Non-pigmented ciliary epithelial cell (primary cell): ENCODE measurements at places on chromosomes 1 and 21.

DNA sequence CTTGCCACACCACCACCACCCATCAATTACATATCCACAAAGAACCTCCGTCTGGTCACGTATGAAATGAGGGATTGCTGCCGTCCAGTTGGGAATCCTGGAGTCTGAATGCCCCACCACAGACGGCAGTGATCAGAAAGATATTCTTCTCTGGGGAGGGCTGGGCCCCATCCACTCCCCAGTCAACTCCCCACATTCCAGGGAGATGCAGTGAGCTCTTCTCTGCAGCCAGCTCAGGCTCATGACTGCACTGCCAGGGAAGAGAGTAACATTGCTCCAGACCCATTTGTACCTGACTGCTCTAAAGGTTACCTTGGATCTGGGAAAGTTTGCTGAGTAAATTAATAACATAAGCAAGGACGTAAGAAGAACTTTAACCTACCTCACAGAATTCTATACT, 18.3 kb downstream of the DEGS1 start:
- no peak for DNase-seq

DNA sequence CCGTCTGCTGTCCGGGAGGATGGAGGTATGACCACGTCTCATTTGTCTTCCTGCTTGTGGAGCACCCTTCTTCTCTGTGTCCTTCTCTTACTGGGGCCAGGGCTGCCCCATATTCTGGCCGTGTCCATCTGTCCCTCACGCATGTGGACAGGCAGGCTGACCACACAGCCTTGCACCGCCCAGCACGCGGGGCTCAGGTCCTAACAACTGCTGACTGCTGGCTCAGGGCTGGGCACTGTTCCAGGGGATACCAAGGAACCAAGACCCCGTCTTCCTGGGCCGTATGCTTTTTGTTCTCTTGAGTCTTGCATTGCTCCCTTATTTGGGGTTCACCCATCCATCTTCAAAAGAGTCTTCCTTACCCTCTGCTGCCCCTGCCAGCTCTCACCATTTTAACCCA, 17.5 kb upstream of the SPSB1 start:
- DNase-seq: no peak

GRCh38 chr1:33397994-33398393, 32.9 kb downstream of the PHC2 start:
- DNase-seq: no peak

- DNase-seq: no peak
Measured at GRCh38 chr1:22869325-22869724, 103.3 kb downstream of the LACTBL1 start.

GRCh38 chr1:37477198-37477931, 3.0 kb downstream of the ZC3H12A start:
- DNase-seq: no peak

DNA sequence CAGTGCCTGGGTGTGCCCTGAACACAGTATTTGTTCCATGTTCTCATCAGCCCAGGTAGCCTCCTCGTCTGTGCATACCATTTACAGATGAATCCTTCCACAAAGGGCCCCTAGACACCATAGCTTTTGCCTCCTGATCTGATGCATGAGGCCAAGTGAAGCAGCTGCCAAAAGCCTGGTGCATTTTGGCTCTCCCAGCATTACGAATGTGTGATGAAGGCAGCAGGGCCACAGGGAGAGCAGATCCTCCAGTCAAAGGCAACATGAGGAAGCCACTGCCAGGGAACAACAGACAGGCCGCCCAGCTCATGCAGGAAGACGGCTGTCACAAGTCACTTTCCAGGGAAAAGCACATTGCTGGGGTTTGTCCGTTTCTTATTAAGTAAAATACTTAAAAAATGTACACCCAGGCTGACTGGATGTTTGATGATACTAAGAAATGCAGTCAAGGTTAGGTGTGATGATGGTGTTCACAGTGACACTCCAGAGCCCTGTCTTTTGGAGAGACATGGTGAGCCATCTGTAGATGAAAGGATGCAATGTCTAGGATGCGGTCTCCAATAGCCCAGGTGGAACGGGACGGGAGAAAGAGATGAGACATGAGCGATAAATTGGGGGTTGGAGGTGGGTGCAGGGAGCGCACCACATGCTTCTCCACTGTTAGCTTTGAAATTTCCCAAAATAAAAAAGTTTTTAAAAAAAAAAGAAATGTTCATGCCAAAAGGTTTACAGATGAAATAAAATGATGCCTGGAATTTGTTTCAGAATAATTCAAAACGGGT, 48.7 kb downstream of the NPHP4 start:
- no peak for DNase-seq
